COLO829 (cell line): ENCODE measurements at places on chromosomes 2 and 18.

DNA sequence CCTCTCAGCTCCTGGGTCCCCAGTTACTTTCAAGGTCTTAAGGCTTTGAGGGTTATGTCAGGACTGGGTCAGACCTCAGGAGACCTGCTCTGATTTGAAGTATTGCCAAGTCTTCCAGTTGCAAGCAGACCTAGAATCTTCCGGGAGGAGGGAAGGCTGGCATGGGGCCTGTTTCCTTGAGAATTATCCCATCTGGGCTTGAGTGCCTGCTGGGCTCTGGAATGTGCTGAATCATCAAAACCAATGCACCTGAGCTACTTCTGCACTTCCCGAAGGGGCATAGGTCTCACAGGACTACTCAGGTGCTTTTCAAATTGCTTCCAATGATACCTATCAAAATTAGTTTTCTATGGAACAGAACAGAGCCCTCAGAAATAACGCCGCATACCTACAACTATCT, 327.3 kb downstream of the XIRP2 start:
- no peak for DNase-seq

DNA sequence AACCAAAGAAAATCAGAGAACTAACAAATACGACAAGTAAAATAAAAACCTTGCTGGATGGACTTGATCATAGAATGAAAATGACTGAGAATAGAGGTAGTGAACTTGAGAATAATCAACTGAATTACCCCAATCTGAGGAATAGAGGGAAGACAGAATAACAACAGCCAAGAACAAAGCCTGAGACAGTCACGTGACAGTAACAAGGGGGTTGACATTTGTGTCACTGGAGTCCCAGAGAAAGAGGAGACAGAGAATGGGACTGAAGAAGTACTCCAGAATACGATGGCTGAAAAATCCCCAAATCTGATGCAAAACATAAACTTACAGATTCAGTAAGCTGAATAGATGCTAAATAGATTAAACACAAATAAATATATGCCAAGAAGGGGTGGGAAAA, 248.5 kb upstream of the HDAC4 start:
- DNase-seq, result no peak

- DNase-seq, result no peak
Measured at GRCh38 chr2:235467588-235467987, 26.3 kb upstream of the AGAP1 start.

GRCh38 chr2:119702203-119702917, 23.4 kb downstream of the TMEM177 start:
- no peak for DNase-seq

GRCh38 chr2:157245846-157246764, 11.4 kb upstream of the GALNT5 start:
- DNase-seq, result peak; percentile 79

DNA sequence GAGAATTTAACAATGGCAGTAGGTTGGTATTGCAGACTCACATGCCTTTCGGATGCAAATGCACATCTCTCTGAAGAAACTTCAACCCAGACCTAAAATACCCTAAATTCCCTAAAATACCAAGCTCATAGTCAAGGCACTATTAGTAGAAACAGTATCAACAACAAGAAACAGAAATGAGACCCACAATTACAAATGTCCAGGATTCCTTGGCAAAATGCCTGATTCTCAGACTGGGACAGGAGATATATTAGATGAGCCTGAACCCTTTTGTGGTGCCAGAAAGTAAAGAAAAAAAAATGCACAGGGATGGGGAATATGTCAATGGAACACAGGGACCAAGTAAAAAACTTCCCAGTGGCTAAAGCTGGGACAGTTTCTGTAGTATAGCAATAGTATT, 77.2 kb downstream of the NAT8 start:
- DNase-seq, result no peak

GRCh38 chr18:75548353-75548905, 120.9 kb upstream of the SMIM21 start:
- peak; percentile 9 for DNase-seq

GRCh38 chr18:5982332-5982731, 87.0 kb upstream of the TMEM200C start:
- no peak for DNase-seq

DNA sequence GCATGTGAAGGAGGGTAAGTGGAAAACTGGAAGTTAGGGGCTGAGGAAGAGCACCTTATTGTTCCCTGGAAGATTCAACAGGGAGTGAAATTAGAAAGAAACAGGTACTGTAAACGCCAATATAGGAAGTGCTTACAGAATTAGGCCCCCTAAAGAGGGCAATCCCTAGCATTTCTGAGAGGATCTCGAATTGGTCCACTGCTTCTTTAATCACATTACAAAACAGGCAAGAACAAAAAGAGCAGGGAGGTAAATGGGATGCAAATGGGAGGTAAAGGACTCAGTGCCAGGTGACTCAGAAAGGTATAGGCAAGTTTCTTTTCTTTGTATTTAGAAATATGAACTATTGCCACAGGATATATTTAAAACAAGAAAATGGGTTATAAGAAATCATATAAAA, 116.4 kb upstream of the FANCL start:
- no peak for DNase-seq
